Hippocampal formation (tissue), 2 donors: ENCODE measurements at places on chromosomes 11 and 22.

DNA sequence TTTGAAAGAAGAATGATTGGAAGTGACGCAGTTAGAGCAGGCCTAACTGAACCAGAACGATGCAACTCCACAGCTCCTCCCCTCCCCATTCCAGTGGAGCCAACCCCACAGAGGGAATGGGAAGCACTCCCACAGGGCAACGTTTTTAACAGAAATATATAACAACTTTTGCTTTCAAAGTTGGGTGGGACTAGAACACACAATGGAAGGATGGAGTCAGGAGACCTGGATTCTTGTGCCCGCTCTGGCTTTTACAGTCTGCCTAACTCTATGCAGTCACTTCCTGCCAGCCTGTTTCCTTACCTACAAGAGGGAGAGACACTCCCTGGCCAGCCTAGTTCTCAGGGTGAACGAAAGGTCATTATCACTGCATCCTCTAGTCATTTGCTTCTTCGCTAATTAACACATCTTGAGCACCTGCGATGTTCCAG lies 75.5 kb downstream of the PACSIN2 start:
- DNase-seq, result no peak

- peak; percentile 73 for DNase-seq
Measured at GRCh38 chr11:12827929-12828812, 153.9 kb downstream of the TEAD1 start.

- no peak for DNase-seq
Measured at GRCh38 chr22:28373831-28374230, 305.8 kb downstream of the TTC28 start.

- no peak for DNase-seq
Measured at GRCh38 chr11:134856056-134856971, 444.3 kb upstream of the B3GAT1 start.

DNA sequence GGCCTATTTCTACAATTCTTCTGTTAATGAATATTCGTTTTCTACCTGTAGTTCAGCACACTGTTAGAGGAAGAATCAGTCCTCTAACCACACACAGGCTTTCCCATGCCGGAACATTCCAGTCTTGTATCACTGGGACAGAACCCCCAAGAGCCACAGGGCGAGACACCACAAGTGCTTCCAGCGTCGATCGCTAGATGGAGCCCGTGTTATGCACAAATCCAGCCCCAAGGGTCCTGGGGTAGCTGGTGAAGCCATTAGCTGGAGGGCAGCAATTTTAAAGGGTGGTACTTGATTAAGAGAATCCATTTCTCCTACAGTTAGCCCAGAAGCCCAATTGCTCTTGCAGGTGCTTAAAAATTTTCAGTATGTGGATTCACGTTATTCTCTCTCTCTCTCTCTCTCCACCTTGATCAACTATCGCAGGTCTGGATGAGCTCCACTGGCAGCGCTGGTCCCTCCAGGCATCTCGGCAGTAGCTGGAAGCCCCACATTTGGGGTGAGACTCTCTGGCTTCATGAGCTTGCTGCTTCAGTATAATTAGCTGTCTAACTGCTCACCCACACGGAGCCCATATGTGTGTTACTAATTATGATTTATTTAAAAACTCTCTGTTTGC lies 148.2 kb upstream of the SNX19 start:
- peak; percentile 51 for DNase-seq

DNA sequence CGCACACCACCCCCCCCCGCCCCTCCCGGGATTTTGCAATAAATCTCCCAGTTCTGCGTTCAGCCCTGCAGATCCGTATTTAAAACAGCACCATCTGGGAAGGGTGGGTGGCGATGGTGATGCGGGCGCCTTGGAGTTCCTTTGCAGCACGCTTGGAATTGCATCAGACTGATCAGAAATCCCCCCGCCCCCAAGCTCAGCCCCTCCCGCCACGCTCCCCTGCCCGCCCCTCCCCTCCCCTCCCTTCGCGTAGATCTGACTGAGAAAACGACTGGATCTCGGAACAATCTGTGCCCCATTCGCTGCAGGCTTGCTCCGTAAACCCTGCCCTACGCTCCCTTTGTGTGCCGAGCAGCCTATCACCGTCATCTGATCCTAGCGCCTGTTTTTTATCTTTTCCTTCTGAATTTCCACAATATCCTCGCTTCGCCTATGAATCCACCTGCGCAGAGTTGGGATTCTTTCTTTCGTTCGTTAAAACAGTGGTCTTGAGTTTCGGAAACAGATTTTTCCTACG lies 18.1 kb upstream of the BDNF start:
- DNase-seq, result peak; percentile 48

GRCh38 chr11:72974487-72975205 lies 160.4 kb downstream of the ATG16L2 start:
- no peak for DNase-seq

- DNase-seq, result no peak
Measured at GRCh38 chr22:28619236-28619635, 60.4 kb downstream of the TTC28 start.

DNA sequence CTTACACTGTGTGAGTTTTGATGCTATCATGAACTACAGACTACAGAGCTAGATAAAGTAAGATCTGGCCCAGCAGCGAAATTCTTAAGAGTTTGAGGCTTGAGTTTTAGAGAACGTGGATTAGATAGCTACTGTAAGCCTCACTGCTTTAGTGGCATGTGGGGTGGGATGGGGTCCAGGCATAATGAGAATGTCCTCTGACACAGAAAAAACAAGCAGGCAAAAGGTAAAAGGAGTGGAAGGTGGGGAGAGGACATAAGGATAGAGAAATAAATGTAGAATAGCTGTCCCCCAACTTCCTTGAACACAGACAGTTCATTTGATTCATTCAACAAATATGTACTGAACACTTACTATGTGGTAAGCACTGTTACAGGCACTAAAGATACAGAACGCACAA lies 324.5 kb upstream of the PITPNB start:
- DNase-seq, result no peak

DNA sequence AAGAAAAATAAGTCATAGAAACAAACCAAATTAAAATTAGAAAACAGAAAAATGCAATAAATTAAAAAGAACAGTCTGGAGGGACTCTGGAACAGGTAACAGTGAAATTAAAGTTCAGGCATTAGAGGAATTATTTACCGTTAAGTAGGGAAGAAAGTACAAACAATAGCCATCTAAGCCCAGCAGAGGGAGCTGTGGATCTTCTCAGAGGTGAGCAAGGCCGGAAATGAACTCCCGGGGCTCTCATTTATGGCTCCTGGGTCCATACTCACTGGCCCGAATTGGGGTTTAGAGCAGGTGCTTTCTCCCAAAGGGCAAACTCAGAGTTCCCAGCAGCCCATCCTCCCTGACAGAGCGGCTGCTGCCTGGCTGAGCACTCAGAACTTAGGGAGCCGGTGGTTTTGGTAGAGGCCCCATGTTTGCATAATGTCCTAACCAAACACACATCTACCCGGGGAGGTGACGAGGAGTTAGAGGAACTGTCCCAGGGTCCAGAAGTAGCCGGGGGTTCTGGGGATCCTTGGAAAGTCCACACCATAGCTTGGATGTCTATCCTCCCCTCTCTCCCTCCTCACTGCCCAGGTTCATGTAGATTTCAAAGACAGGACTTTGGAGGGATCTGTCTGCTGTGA lies 87.8 kb upstream of the VPREB1 start:
- peak; percentile 16 for DNase-seq

GRCh38 chr11:13141731-13142709 lies 132.9 kb downstream of the RASSF10 start:
- no peak for DNase-seq

- DNase-seq, result no peak
Measured at GRCh38 chr11:108559904-108560303, 33.7 kb downstream of the EXPH5 start.

DNA sequence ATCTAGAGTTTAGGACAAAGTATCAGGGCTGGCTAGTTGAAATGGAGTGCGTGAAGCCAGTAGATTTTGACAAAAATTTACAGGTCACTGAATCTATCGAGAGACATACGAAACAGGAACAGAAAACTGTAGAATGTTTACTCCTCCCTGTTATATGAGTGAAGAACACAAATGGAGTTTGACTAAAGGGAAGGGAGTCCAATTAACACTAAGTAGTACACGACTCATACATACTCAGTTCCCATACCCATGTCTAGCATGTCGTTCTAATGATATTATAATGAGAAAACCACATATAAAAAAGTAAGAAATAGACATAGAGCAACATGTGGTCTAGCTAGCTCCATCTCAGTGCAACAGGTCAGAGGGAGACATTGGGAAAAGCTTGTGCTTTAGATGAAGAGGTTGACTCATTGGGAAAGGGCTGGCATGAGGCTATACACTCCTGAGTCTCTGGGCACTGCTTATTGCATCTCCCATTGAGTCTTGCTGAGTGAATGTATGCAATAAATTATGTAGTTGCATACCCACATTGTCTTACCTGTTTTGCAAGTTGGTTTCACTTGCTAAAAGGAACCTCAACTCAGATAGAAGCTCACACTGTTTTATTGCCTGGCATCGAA lies 43.5 kb downstream of the CD44 start:
- no peak for DNase-seq

- DNase-seq, result no peak
Measured at GRCh38 chr11:46386005-46386578, 4.6 kb downstream of the MDK start.

DNA sequence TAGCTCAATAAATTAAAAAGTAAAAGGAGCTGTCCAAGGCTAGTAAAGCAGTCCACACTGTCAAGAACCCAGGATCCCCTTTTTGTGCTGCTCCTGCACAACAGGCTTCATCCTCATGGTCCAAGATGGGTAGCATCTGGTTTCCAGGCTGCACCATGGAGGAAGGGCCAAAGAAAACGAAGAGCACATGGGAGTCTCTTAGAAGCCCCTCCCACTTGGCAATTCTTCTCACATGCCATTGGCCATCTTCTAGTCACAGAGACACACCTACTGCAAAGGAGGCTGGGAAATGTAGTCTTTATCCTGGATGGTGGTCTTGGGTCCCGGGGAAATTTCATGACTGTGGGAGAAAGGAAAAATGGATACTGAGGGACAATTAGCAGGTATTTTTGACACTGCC lies 37.8 kb downstream of the PRR5L start:
- DNase-seq, result no peak

- no peak for DNase-seq
Measured at GRCh38 chr22:39253435-39254070, 8.8 kb upstream of the PDGFB start.

- no peak for DNase-seq
Measured at GRCh38 chr11:125073616-125074483, 10.7 kb downstream of the SLC37A2 start.

DNA sequence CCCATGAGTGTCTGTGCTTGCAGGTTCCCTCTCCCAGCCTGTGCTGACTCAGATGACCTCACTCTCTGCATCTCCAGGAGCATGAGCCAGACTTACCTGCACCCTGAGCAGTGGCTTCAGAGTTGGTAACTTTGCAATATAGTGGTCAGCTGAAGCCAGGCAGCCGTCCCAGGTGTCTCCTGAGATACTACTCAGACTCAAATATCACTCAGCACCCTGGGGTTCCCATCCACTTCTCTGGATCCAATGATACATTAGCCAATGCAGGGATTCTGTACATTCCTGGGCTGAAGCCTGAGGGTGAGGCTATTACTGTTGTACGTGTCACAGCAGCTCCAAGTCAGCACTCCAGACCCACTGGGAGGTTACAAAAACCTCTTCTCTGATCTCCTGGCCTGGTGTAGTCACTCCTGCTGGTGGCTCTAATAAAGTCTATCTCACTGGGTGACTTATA lies 87.8 kb upstream of the TOP3B start:
- no peak for DNase-seq

DNA sequence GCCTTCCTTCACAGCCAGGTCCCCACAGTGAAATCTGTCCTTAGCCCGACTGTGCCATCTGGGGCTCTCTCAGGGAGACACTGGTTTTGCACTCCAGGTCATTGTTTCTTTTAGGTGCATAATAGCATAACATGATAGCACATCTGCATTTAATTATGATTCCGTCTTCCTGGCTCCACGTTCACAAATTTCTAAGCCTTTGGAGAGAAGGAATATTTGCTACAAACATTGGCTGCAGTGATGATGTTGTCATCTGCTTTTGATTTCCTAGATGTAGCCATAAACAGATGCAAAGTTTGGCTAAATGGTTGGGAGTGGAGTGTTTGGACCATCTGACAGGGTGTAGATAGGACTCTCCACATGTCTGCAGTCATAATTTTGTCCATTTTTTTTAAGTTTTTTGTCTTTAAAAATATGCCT lies 12.0 kb upstream of the CAT start:
- DNase-seq, result no peak

DNA sequence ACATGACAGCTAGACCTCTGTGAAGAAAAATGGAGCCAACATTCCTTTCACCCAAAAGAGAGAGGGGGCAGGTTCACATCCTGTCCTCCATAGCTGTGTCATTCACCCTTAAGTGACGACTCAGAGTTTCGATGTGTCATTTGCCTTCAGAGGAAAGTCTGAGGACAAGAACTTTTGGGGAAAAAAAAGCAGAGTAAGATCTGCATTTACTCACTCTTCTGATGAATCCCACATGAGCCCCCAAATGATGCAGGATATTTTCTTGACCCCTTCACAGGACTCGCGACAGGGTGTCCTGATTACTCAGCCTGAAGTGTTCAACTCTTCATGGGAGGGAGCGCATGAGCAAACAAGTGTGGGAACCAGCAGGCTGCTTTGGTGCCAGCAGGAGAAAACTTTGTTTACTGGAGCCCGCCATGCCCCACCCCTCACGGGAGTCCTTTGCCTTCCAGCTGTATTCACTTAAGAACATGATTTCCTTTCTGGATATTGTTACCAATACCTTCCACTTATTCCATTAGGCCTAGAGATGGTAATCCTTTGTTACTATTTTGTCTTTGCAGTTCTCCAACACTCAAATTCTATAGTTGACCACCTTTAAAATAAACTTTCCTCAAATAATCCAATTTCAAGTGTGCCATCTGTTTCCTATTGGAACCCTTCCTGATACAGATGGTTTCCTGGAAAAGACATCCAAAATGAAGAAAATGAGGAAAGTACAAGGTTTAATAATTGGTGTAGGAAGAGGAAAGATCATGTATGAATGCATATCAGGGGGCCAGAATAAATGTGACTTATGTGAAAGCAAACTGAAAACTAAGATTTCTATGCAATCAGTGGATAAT lies 729.8 kb downstream of the FAM181B start:
- no peak for DNase-seq

DNA sequence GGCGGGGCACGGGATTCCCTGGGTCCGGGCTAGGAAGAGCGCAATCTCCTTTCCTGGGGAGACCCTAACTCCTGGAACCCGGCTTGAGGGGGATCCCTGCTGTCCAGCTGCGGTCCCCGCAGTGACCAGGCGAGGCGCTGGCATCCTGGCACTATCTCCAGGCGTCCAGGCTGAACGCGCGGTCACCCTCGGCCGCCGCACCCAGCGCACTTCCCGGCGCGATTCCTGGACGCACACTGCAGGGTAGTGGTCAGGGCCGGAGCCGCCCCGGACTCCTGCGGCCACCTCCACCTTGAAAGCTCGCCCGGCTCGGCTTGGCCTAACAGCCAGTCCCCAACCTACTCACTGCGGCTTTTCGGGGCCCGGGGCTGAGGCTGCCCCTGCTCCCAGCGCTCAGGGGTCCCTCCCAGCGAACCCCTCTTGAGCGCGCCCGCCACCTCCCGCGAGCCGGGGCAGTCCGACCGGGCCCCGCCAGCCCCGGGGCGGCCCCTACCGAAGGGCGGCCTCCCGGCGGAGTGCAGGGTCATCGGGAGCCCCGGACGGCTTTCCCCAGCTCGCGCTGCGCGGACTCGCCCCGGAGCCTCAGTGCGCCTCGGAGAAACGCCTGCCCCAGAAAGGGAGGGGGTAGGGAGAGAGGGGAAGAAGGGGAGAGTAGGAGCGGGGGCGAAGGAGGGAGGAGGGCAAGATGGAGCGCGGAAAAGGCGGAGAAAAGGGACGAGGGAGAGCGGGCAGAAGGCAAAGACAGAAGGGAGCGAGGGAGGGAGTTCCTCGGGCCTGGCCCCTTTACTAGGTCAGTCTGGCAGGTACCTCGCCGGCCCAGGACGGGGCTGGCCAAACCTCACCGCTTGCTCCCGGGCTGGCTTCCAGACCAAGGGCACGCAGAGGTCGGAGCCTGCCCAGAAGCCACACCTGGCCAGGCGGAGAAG lies 1.0 kb downstream of the POU2AF3 start:
- DNase-seq, result peak; percentile 56
